ENCODE measurements at places on chromosomes 12 and 14.

DNA sequence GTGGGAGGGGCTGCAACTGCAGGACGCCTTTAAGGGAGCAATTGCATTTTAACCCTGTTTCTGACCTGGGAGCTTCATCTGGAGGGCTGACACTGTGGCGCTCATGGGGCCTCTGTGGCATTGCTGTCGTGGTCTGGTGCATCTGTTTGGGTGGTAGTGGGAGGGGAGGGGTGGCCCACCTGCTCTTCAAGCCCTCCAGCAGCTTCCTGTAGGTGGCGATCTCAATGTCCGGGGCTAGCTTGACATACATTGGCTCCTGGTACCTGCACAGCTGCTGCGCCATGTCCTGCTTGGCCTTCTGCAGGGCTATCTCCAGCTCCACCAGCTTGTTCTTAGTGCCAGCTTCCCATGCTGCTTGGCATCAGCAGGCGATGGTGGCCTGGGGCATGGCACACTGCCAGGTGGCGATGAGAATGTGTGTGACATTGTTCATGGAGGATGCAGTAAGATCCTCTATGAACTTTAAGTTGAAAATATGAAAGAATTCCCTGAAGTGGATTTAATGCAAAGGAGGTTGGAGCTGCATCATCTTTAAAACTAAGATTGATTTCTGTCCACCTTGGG is 7.7 kb upstream of the KRT82 start:
- no peak for DNase-seq

- DNase-seq: no peak
Measured at GRCh38 chr14:78253986-78254385, 83.8 kb downstream of the NRXN3 start.

DNA sequence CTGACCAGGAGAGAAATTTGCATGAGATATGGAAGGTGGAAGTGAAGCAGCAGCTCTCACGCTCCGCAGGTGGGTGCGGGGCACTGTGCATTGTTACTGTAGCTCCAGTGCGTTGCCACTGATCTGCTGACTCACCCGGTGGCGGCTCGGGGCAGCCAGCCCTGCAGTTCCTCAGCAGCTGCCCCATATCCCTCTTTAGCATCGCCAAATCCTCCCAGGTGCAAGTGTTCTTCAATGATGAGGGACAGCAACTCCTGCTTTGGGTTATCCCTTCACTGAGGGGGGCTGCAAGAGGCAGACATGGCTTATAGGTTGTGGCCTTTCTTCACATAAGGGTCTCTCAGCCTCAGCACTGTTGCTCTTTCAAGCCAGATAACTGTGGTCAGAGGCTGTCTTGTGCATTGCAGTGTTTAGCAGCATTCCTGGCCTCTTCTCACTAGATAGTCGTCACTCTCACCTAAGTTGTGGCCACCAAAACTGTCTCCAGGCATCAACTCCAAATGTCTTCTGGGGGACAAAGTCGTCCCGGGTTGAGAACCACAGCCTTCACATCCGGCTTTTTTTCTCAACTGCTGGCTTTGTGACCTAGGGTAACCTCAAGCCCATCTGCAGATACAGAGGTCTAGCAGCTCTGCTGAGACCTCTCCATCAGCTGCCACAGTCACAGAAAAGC is 180.8 kb downstream of the EFCAB11 start:
- no peak for DNase-seq

GRCh38 chr14:104680056-104680805 is 9.2 kb upstream of the INF2 start:
- no peak for DNase-seq

- no peak for DNase-seq
Measured at GRCh38 chr12:3700861-3701260, 52.0 kb downstream of the CRACR2A start.

- no peak for DNase-seq
Measured at GRCh38 chr12:6840330-6840729, 395 bp upstream of the GNB3 start.

DNA sequence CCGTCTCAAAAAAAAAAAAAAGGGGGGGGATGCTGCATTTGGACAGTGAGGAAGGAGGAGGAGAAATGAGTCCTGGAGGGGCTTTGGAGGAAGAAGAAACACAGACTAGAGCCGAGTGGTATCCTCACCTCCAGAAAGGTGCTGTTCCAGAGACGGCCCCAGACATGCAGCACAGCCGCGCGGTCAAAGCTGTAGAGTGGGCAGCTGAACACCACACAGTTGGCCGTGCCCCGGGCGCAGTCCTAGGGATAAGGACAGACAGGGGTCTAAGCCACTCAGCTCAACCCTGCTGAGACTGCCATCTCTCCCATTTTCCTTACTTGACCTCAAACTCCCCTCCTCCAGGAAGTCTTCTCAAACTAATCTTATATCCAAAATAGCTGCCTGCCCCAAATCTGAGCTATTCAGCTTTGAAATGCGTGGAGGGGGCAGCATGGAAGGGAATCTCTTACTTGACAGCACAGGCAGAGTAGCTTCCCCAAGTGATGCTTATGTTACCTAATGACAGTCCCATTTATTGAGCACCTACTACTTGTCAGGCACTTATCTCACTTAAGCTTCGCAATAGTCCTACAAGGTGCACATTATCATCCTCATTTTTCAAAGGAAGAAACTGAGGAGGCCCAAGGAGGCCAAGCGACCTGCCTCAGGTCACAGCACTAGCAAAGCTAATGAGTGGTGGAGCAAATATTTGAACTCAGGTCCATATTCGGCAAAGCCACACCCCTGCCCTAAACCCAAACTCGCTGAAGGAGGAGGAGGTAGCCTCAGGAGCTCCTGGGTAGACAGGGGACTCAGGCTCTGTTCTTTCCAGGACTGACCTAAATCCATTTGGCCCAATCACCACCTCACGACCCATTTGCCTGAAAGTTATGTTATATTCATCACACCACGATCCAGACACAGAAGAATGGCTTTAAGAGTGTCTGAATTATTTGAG is 18.7 kb downstream of the ITGA7 start:
- DNase-seq: no peak

- DNase-seq: no peak
Measured at GRCh38 chr12:25365340-25365730, 114.6 kb upstream of the KRAS start.

GRCh38 chr12:72081777-72082176 is 143.1 kb downstream of the TPH2 start:
- DNase-seq: no peak

GRCh38 chr12:6831450-6831995 is 3.3 kb downstream of the P3H3 start:
- no peak for DNase-seq

DNA sequence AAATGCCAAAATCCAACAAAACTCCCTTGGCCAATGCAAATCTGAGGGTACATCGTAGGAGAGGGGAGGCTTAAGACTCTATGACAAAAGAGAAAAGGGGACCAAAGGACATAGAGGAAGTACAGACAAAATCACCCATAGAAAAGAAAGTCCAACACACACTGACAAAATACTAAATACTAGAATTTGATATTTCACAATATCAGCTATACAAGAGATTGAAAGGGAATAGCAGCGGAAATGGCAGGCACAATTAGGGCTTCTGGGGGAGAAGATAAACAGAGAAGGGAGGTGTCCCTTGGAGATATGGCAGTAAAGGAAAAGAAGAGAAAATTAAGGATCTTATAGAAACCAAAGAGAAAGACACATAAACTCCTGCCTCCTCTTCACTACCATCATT is 29.0 kb downstream of the ATP2B1 start:
- no peak for DNase-seq

GRCh38 chr12:51205350-51205749 is 12.5 kb downstream of the POU6F1 start:
- DNase-seq: no peak

GRCh38 chr12:83954956-83955601 is 957.5 kb downstream of the SLC6A15 start:
- no peak for DNase-seq

GRCh38 chr14:103613517-103613916 is 15.5 kb upstream of the KLC1 start:
- no peak for DNase-seq

GRCh38 chr12:67630373-67631088 is 18.0 kb upstream of the DYRK2 start:
- no peak for DNase-seq

DNA sequence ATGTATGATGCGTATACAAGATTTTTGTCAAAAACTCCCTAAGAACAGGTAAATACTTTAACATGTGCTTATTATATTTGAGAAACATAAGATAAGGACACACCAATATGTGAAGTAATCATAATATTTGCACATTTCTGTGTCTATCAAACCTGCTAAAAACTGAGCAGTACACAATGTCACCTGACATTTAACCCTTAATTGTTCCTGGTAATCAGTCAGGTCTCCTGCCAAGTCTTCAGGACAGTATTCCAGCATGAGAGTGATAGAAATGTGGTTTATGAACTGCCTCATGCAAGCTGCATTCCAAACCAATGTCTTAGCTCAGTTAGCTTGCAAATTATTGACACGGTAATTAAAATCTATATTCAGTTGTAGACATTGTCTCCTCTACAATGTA is 4.2 kb downstream of the SOX5 start:
- no peak for DNase-seq

GRCh38 chr14:92287987-92288386 is 35.0 kb upstream of the SLC24A4 start:
- DNase-seq: no peak

- DNase-seq: no peak
Measured at GRCh38 chr14:77562681-77563080, 53.8 kb downstream of the SPTLC2 start.

DNA sequence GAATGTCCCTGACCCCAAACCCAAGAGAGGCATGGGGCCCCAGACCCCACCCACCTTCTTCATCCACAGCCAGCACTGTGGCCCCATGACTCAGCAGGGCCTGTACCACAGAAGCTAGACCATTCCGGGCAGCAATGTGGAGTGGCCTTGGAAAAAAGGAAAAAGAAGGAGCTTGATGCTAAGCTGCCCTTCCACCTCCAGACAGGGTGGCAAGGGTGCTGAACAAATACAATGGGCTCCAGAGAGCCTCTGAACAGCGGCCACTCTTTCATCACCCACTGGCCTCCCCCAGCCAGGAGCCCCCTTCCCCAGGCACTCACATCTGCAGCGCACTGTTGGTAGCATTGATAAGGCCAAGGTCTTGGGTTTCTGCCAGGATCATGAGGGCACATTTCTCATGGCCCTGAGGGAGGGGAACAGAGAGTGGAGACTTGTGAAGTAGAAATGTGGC is 13.9 kb downstream of the SLC39A5 start:
- DNase-seq: no peak

- peak; percentile 71 for DNase-seq
Measured at GRCh38 chr12:57614178-57614947, 3.1 kb downstream of the ARHGEF25 start.

DNA sequence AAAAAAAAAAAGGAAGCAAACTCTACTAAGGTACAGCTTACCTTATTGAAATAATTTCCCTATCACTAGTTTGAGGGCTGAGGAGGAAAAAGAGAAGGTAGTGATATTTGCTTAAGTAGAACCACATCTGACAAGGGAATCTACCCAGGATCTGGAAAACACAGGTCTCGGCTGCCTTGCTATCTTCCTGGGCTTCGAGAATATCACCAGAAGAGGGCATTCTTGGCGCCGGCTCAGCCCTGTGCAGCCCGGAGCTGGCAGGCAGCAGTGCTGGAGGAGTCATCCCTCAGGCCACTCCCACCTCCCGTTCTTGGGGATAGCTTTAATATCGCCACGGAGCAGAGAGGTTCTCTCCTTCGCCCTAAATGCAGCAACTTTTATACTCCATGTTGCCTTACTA is 1181.2 kb downstream of the VRK1 start:
- peak; percentile 55 for DNase-seq

- no peak for DNase-seq
Measured at GRCh38 chr12:92155733-92156132, 10.1 kb upstream of the BTG1 start.

- DNase-seq: no peak
Measured at GRCh38 chr12:68623984-68624383, 13.3 kb downstream of the RAP1B start.

GRCh38 chr12:100229876-100230275 is 29.3 kb downstream of the ACTR6 start:
- DNase-seq: no peak

DNA sequence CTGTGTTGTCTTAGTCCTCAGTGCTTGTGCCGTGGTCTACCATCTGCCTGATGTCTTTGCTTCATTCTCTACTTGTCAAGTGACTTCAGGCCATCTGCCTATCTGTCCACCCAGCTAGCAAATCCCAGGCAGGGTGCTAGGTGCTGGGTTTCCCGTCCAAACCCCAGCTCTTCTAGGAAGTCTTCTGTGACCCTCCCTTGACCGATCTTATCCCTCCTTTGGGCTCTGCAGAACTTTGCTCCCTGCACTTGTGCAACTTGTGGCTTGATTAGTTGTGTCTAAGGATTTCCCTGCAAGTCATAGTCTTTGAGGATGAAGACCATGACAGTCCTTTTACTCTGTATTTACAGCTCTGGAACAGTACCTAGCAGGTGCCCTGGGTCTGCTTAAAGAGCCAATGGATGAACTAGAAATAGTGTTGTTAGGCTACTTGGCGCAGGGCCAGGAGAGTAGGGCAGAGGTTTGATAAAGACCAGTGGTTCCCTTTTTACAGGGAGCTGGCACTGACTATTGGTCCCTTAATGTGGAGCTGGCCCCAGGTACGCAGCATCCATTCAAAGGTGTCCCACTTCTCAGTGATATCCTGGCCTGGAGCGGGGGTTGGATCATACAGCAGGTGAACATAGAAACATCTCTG is 60.1 kb downstream of the ADCK1 start:
- DNase-seq: no peak

- no peak for DNase-seq
Measured at GRCh38 chr14:76698631-76699030, 62.6 kb upstream of the VASH1 start.

DNA sequence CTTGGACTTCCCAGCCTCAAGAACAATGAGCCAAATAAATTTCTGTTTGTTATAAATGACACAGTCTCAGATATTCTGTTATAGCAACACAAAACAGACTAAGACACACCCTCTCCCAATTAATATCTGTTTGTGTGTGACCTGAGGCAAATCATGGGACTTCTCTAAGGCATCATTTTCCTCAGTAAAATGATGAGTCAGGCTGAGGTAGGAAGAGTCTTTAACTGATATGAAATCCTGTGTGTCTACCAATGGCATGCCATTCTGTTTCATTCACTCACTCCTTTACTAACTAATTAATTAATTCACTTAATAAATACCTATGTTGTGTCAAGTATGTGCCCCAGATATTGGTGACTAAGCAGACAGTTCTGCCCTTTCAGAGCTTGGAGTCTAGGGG is 258.4 kb upstream of the CRY1 start:
- no peak for DNase-seq

DNA sequence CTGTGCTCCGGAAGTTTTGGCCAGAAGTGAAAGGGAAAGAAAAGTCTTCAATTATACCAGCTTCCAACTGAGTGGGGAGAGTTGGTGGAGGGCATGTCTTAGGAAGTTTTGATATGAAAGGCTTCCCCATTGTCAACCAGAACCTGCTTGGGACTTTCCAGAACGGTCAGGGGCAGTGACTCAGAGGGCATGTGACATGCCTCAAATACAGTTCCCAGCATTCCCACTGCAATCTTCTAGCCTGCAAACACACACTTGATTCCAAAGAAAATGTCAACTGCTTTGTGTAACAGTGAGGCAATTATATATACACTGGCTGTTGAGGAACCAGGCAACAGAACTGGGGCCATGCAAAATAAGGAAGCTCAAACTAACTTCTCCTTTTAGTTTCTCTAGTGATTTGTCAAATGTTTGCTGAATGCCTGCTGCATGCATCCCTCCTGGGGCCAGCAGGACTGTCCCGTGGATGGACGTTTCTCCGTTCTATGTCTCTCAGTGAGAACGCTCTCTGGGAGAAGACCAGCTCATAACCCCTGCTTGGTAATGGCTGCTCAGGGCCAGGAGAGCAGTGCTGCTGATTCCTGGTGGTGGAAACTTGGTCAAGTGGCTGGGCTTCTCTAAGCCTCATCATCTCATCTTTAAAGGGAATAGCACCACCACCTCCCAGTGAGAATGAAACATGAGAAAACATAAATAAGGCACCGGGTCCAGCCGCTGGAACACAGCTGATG is 18.3 kb downstream of the SLC25A47 start:
- DNase-seq: no peak
